ENCODE measurements at places on chromosomes 2 and 18. TPM values are rescaled to one million over a fixed set of nuclear protein-coding genes. Genes with fewer than 3 reads are reported as not detected.

The HADHB gene
- total RNA-seq: 122 TPM

The ABCG8 gene
- not detected for total RNA-seq

GRCh38 chr2:239657992-239658391, 257.2 kb upstream of the HDAC4 start:
- peaks cover 23% of the 10 kb centered on the region for H3K4me1 ChIP-seq
- H3K27ac ChIP-seq: no peak overlapping the region
- peak; percentile 64 for DNase-seq
- H3K36me3 ChIP-seq: no peaks in the 10 kb centered on the region

DNA sequence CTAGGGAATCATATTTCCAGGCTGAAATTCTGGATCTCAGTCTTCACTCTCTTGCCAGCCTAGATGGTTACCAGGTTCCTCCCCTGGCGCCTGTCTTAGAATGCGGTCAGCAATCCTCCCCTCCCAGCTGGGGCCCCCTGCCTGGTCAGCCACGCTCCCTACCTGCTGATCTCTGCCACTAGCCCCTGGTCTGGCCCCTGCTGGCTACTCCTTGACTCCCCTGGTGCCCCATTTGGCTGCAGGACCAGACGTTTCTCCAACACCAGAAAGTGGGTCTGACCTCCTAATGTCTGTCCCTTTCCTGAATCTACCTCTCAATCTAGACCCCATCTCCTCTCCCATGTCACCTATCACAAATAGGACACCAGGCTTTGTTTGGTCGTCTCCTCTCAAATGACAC, 432.0 kb upstream of the SMIM21 start:
- peaks cover 5% of the 10 kb centered on the region for H3K27me3 ChIP-seq
- no peak overlapping the region for H3K27ac ChIP-seq
- no peaks in the 10 kb centered on the region for H3K36me3 ChIP-seq
- no peaks in the 10 kb centered on the region for H3K4me1 ChIP-seq
- H3K4me3 ChIP-seq: no peak overlapping the region
- no peak for DNase-seq

DNA sequence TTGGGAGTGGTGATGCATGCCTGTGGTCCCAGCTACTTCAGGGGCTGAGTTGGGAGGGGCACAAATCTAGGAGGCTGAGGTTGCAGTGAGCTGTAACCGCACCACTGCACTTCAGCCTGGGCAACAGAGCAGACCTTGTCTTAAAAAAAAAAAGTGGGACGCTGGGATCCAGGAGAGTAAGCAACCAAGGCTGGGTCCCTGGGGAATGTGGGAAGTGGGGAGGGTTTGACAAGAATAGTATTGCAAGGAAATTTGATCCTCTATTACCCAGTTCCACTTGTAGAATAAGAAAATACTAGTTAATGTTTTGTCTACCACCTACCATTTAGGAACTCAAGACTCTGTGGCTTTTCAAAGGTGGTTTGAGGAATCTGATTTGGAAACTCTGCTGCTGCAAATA, 21.1 kb upstream of the DYTN start:
- no peaks in the 10 kb centered on the region for H3K27me3 ChIP-seq
- no peaks in the 10 kb centered on the region for H3K4me1 ChIP-seq
- H3K36me3 ChIP-seq: no peaks in the 10 kb centered on the region
- H3K27ac ChIP-seq: no peak overlapping the region
- DNase-seq: no peak
- H3K4me3 ChIP-seq: no peak overlapping the region

DNA sequence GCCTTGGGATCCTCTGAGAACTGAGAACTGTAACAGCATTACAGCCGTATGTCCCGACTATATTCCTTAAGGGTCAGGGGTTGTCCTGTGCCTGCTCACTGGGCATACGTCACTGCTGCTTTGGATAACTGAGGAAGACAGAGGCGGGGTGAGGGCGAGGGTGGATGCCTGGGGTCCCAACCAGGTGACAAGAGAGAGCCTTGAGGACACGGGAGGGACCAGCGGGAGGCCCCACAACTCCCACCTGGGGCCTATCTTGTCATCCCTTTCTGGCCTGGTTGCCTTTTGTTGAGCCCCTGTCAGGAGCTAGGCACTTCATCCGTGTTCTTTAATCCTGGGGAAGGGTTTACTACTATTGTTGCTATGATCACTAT, 28.8 kb downstream of the INPP5D start:
- no peaks in the 10 kb centered on the region for H3K4me1 ChIP-seq
- DNase-seq: peak; percentile 30
- H3K27me3 ChIP-seq: peaks cover 4% of the 10 kb centered on the region
- no peak overlapping the region for H3K27ac ChIP-seq
- H3K36me3 ChIP-seq: no peaks in the 10 kb centered on the region

All from suprapubic skin (tissue), 4 donors.